ENCODE measurements at places on chromosomes 13 and 19.

DNA sequence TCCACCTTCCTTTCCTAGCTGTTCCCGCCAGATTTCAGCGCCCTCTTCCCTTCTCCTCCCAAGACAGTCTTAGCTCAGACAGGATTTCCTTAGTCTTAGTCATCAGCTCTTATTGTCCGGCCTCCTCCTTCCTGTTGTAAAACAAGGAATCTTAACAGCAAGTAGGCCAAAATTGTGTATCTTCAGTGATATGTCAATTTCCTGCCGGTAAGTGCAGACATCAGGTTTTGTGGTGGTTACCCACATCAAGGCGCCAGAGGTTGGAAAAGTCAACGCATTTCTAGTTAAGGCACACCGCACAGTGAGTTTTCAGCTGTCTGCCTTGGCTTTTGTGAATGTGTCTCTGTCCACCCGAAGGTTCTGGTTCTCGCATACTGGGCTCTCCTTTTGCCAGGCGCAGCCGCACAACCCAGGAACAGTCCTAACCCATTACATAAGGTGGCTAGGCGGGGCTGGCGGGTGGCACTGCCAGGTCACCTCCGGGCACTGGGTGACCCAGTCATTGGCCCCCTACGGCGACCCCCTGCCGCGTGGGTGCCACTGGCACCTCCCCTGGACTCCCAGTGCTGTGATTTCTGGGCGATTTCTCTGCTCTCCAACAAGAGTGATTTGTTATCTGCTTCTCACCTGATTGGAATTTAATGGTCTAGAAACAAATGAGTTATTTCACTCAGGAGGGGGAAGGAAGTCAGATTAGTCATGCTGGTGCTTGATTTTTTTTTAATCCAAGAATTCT lies 12.9 kb downstream of the COL4A2 start:
- DNase-seq: peak; percentile 77

DNA sequence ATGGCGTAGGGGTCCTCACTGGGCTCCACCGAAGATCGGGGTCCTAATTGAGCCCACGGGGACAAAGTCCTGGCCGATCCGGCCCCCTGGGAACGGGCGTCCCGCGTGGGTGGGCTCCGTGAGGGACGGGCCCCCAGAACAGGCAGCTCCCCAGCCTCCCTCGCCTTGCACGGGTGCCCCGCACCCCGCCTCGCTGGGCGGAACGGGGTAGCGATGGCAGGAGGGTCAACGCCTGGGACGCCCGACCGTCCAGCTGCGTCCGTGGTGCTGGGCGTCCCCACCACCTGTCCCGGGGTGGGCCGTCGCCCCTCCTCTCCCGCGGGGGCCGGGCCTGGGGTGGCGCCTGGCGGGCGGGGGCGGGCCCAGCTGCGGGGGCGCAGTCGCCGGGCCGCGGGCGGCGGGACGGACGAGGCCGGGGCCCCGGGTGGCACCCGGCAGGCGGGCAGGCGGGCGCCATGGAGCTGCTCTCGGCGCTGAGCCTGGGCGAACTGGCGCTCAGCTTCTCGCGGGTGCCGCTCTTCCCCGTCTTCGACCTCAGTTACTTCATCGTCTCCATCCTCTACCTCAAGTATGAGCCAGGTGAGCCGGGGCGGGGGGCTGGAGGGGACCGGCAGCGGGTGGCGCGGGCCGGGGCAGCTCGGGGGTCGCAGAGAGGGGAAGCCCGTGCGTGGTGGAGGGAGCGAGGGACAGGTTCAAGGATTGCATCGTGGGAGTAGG lies at the start of gene TMEM38A:
Gene TMEM38A, plus strand, starts transcription at position 377 of the 717 bp plus-strand sequence. Its CDS starts 79 bp downstream, at position 456.
- no peak for DNase-seq

- DNase-seq: no peak
Observed at GRCh38 chr13:85462792-85463425, 336.3 kb downstream of the SLITRK6 start.

- no peak for DNase-seq
Observed at GRCh38 chr19:35247526-35248309, 1.1 kb upstream of the LSR start.

GRCh38 chr19:47107953-47108746 lies 5.4 kb downstream of the ZC3H4 start:
- peak; percentile 42 for DNase-seq

- DNase-seq: no peak
Observed at GRCh38 chr13:36154567-36155291, 23.5 kb upstream of the DCLK1 start.

GRCh38 chr13:93233997-93234416 lies 7.4 kb downstream of the GPC6 start:
- DNase-seq: no peak

- DNase-seq: peak; percentile 41
Observed at GRCh38 chr19:51365211-51365964, 800 bp downstream of the ETFB start.

DNA sequence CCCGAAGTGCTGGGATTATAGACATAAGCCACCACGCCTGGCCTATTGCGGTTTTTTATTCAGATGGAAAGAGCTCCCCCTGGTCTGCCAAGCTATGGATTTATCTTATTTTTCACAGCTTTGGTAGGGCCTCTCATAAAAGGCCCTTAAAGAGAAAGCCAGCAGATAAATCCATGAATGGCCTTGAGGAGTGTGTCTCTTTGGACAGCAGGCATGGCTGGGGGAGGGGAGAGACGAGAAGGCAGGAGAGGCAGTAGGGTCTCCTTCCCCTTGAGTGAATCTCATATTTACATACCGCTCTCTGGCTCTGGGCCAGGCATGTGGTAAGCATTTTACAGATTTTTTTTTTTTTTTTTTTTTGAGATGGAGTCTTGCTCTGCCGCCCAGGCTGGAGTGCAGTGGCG lies 25.2 kb downstream of the MARK4 start:
- DNase-seq: no peak

- no peak for DNase-seq
Observed at GRCh38 chr13:108828086-108828815, 198.8 kb downstream of the MYO16 start.

DNA sequence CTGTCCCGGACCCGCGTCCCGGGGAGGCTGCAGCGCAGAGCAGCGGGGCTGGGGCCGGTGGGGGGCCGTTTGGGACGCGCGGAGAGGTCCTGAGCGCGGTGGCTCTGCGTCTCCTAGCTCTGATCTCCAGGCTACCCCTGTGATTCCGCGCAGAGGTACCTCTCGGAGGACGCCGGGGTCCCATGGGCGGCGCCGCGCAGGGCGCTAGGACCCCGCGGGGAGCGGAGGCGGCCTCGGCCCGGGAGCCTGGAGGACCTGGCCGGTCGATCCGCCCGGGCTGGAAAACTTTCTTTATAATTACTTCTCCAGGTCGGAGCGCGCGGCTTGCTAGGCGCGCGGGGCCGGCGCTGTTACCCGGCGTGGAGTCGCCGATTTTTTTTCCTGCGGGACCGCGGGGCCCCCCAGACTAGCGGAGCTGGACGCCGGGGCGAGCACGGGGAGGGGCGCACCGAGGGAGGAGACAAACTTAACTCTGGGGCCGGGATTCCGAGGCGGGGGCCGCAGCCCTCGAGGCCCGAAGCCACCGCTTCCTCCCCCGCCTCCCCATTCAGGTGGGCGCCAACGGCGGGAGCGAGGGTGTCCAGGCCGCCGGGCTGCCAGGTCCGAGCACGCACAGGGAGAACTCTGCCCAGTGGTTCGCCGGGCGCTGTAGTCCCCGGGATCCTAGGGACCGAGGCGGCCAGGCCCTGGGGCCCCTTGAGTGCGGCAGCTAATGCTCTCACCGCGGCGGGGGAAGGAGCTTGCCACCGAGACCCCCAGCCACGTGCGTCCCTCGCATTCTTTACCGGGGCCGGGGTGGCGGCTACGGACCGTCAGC lies 848 bp upstream of the CEBPA start:
- peak; percentile 47 for DNase-seq

- DNase-seq: no peak
Observed at GRCh38 chr19:4495471-4495870, 22.8 kb downstream of the PLIN4 start.

DNA sequence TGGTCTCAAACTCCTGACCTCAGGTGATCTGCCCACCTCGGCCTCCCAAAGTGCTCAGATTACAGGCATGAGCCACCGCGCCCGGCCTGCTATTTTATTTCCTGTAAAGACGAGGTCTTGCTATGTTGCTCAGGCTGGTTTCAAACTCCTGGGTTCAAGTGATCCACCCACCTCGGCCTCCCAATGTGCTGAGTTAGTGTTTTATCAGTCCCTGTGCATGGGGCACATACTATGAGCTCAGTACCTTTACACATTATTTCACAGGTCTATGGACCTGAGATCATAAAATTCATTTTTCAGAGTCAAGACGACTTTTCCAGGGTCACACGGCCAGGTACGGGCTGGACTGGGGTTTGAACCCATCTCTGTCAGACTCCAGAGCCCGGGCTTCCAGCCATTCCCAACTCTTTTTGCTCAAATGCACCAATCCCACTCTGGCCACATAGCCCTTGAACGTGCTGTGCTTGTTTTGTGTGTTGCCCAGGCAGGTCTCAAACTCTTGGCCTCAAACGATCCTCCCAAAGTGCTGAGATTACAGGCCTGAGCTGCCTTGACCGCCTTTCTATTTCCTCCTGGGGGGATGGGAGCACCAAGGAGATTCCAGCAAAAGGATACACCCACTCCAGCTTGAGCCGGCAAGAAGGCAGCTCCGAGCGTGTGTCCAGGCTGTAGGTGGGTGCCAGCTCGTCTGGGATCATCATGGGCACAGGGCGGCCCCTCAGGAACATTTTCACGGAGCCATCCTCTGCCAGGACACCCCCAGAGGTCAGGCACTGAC lies 1.1 kb downstream of the EML2 start:
- peak; percentile 43 for DNase-seq

DNA sequence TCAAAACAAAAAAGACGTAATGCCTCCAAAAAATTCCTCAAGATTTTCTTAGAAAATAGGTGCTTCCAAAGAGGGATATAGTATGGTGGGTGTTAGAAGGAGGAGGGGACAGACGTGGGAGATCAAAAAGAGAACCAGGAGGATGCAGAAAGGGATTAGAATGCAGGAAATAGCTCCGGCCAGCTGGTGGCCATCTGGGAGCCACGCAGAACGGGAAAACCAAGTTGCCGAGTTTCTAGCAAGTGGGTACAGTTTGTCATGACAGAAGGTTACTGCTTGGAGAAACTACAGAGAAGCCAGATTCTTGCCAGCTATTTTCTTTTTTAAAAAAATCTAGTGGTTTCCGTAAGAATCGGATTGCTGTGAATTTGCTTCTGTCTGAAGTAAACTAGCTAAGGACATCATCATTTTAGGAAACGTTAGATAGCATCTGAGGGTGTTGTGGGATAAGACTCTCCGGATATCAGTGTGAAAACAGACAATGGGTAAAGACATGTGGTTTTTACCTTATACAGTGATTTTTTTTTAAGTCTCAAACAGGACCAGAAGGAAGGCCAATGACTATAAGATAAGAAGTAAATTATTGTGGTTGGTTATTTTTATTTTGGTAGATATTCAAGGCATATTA lies 104.9 kb downstream of the HSPH1 start:
- DNase-seq: peak; percentile 76

DNA sequence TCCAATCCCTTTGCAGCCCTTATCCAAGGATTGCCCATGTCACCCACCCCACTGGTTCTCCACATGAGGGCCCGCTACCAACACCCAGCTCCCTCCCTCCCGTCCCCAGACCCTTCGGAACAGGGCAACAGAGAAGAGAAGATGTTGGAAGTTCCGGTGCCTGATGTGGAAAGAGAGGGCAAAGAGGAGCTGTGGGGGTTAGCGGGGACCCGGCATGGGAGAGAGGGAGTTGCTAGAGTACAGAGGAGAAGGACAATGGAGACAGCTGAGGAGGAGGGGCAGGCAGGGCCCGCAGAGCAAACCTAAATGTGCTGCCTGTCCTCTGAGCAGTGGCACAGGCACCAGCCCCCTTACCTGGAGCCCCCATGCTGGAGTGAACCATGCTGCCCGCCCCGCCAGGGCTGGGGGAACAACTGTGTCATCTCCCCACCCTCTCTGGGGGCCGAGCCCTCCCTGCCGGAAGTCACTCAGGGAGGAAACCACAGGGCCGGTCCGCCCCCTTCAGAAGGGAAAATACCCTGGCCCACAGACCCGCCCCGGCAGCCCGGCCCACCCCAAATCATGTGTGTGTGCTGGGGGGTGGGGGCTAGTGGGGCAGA lies at the start of gene POU2F2:
Gene POU2F2, minus strand, starts transcription at position 417 of the 599 bp plus-strand sequence. Its CDS starts 35 bp downstream, at position 382.
- no peak for DNase-seq

GRCh38 chr13:93535251-93535650 lies 308.6 kb downstream of the GPC6 start:
- DNase-seq: peak; percentile 66

DNA sequence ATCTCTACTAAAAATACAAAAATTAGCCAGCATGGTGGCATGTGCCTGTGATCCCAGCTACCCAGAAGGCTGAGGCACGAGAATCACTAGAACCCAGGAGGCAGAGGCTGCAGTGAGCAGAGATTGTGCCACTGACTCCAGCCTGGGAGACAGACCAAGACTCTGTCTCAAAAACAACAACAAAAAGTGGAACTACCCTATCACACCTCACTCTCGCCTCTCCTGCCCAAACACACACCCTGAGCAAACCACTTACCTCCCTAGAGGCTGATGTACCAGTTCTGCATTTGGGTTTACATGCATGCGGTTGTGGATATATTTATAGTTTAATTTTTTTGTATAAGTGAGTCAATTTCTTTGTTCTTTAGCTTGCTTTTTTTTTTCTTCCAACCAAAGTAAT lies 7.7 kb upstream of the PTOV1 start:
- no peak for DNase-seq

- peak; percentile 100 for DNase-seq
Observed at GRCh38 chr19:4791183-4792018, at the start of gene FEM1A. TSS of gene FEM1A (plus strand) at chr19:4791734. CDS start at chr19:4791855, 121 bp downstream.

DNA sequence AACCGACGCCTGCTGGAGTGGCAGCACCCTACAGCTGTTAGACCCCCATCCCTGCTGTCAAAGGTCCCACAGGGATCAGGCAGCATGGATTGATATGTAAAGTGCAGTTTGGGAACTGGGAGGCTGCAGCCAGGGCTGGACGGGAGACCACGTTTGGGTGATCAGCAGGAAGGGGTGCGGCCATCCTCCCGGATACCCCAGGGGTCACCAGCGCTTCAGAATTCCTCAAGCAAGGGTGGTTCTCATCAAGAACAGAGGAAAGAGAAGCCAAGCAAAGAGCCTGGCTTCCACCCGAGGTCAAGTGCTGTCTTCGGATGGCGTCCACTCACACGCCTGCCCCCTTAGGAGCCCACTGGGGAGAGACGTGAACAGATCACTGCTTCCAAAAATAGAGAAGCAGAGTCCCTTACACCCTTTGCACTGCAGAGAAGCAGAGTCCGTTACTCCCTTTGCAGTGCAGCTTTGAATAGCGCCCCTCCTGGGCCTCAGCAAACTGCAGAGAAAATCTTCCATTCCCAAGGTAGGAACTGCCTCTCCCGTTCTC lies 35.5 kb downstream of the DHRS12 start:
- no peak for DNase-seq

- no peak for DNase-seq
Observed at GRCh38 chr13:94520001-94520400, 40.5 kb upstream of the DCT start.

GRCh38 chr13:85363504-85363903 lies 435.7 kb downstream of the SLITRK6 start:
- DNase-seq: no peak

DNA sequence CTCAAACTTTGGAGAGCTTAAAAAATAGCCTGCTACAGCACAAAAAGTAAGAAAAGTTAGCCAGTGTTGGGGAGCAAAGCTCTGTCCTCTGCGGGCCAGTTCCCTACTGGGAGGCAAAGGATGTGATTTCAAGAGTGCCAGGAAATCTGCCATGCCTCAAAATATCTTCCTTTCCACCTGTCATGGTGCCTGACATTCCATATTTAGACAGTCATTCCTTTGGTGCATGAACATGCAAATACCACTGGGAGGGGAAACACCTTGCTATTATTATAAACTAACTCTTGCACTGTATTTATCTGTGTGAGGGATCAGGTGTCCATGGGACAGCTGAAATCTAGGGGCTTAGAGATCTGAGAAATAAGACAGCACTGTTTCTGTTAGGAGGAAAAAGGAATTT lies 10.3 kb downstream of the FREM2 start:
- DNase-seq: no peak

GRCh38 chr13:55705971-55706370 lies 1434.7 kb upstream of the PRR20A start:
- no peak for DNase-seq

All from AG10803 (cell line).